Central memory CD4-positive, alpha-beta T cell (primary cell): ENCODE measurements at places on chromosomes 13 and 19.

- DNase-seq: no peak
These were observed 1222.3 kb upstream of the SLC10A2 start for GRCh38 chr13:104288496-104288895.

DNA sequence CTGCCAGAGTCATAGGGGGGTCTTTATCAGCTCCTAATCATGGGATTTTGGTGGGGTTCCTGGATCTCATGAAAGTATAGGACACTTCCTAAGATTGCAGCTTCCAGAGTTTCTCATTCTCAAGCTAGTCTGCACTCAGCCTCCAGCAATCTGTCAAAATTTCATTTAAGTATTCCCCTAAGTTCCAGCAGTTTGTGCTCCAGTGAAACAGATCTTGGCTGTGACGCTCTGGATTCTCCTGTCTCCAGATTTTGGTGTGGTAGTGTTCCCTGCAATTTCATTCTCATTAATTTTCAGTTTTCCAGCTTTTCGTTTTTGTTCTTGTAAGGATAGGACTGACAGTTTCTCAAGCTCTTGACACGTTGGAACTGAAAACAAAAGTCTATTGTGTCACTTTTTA is 908.9 kb upstream of the MIR17HG start:
- no peak for DNase-seq

DNA sequence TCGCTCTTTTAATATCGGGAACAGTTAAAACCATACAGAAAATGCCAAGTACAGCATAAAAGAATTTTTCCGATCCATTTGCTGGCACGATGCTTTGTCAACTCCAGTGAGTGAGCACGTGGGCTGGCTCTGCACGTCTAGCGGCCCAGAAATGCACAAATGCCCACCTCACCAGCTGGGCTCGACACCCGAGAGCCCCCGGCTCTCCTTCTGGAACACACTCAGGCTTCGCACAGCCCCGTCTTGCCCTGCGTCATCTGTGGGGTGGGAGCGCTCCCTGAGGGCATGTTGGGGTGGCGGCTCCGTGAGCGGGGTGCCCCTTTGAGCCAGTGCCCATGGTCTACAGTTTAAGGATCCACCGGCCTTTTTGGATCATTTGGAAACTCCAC is 24.5 kb downstream of the ATP4B start:
- DNase-seq: no peak

DNA sequence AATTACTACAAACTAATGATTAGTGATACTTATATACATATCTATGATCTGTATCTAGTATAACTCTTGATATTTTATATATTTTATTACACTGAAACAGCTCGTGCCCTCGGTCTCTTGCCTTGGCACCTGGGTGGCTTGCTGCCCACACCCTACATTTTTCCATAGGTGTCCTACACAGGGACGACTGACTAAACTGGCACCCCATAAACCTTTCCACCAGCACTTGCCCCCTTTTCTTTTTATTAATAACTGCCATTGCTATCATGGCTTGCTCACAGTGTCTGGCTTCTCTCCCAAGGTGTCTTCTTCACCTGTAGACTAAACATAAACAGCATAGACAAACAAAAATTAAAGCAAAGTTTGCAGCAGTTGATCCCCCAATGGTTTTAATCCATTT is 30.4 kb downstream of the CLEC4M start:
- DNase-seq: no peak

- no peak for DNase-seq
These were observed 1.5 kb downstream of the FAM124A start for GRCh38 chr13:51223560-51224270.

DNA sequence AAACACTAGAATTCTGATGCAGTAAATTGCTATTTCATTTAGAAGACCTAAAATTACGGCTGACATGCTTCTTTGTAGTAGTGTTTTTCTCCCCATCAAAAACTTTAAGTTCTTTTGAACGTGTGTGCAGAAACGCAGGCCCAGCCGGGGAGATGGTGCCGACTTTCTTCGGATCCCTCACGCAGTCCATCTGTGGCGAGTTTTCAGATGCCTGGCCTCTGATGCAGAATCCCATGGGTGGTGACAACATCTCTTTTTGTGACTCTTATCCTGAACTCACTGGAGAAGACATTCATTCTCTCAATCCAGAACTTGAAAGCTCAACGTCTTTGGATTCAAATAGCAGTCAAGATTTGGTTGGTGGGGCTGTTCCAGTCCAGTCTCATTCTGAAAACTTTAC is 98.3 kb downstream of the TNFRSF19 start:
- no peak for DNase-seq

DNA sequence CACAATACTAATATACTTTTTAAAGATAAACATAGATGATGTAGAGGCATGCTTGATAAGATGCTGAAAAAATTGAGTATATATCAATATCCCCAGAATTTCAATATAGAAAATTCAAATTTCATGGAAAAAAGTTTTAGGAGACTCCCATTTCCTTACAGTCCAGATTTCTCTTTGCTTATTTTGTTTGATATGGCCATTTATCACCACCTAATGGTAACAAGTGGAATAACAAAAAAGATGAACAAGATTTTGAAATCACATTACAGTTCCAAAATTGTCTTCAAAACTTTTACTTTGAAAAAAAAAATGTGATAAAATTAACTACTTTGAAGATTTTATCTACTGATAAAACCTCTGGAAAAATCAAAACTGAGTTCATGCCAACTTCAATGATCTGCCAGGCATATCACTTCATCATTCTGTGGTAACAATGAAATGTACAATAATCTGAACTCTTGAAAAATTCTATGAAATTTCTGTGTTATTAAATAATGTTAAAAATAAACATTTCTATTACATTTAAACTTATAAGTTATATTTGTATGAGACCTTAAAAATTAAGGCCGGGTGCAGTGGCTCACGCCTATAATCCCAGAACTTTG is 17.5 kb downstream of the MIPEP start:
- peak; percentile 18 for DNase-seq

GRCh38 chr13:22110368-22110767 is 439.5 kb downstream of the FGF9 start:
- DNase-seq: no peak

DNA sequence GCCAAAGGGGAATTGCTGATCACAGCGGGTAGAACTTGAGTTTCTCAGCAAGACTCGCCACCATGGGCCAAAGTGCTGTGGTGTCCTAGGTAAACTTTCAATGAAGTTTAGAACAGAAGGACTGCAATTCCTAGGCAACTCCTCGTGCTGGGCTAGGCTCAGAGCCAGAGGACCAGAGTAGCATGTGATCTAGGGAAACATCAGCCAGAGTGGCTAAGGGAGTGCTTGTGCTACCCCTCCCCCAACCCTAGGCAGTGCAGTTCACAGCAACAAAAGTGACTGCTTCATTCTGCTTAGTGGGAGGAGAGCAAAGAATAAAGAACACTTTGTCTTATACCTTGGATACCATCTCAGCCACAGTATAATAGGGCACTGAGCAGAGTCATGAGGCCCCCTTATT is 1658.6 kb upstream of the MIR17HG start:
- no peak for DNase-seq

DNA sequence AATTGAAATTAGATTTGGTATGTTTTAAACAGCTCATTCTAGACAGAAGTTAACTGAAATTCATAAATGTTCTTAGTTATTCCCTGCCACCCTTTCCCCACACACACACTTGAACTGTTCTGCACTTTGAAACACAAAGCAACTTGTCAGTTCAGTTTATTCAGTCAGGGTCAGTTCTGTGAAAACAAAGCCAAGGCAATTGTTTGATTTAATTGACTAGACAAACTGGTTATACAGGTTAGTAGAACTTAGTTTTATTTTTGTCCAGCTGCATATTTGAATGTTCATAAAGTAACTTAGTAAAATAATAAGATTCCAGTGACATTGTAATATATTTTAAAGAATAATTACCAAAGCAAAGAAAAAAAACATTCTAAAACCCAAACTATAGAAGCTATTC is 98.3 kb upstream of the KLF5 start:
- no peak for DNase-seq
